ENCODE measurements at places on chromosomes 2 and 18.

- ATAC-seq, result no peak
Measured at GRCh38 chr2:60469536-60470317, 83.7 kb downstream of the BCL11A start.

DNA sequence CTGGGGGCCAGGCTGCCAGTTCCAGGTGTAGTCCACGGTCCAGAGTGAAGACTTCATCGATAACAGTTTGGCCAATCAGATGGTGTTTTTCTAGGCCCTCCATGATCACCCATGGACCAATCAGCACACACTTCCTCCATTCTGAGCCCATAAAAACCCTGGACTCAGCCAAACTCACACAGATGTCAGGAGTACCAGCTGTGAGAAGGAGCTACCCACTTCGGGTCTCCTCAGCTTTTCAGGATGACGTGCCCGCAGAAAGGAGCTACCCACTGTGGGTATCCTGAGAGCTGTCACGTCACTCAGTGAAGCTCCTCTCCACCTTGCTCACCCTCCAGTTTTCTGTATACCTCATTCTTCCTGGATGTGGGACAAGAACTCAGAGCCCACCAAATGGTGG, 210.0 kb upstream of the RASGRP3 start:
- ATAC-seq, result no peak

DNA sequence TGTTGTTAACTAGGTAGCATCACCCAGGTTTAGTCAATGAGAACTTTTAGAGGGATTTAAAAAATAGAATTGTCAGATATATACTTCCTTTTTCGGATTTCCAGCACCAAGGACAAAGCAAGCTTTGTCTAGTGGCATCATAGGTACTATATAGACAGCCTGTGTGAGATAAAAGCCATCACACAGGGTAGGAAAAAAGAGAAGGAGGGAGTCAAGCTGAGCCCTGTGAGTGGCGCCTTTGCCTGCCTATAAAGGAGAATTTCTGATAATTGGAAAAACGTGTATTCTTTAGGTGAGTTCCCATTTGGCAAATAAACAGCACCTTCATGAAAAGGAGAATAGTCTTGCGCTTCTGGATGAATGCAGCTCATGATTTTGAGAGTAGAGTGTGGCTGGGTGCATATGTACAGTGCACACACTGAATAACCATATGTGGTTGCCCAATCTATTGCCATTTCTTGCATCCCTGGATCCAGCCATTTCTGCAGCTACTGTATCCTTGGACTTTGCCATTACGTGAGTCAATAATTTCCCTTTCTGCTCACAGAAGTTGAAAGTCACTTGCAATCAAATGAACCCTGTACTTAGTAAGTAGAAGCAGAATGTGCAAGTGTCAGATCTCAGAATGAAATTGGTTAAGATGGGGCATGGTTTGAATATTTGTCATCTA, 559.9 kb upstream of the MEX3C start:
- ATAC-seq, result no peak

DNA sequence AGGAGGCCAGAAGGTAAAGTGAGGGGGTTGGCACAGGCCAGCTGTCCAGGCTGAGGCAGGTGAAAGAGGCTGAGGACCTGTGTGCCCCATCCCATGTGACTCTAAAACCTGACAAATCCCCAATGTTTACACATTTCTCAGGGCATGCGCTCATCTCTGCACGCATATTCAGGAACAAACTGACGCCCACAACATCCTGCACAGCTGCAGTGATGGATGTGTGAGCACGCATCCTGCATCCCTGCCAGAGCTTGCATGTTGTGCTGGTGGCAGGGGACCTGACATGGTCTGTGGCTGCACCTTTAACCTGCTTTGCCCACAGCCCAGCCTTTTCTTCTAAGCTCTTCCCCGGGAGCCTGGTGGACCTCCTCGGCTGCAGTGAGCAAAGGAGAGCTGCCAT, 83.1 kb downstream of the FBXO15 start:
- no peak for ATAC-seq

GRCh38 chr2:184449760-184450159, 148.6 kb upstream of the ZNF804A start:
- ATAC-seq, result no peak

GRCh38 chr2:198916548-198917080, 541.1 kb downstream of the SATB2 start:
- ATAC-seq, result no peak

DNA sequence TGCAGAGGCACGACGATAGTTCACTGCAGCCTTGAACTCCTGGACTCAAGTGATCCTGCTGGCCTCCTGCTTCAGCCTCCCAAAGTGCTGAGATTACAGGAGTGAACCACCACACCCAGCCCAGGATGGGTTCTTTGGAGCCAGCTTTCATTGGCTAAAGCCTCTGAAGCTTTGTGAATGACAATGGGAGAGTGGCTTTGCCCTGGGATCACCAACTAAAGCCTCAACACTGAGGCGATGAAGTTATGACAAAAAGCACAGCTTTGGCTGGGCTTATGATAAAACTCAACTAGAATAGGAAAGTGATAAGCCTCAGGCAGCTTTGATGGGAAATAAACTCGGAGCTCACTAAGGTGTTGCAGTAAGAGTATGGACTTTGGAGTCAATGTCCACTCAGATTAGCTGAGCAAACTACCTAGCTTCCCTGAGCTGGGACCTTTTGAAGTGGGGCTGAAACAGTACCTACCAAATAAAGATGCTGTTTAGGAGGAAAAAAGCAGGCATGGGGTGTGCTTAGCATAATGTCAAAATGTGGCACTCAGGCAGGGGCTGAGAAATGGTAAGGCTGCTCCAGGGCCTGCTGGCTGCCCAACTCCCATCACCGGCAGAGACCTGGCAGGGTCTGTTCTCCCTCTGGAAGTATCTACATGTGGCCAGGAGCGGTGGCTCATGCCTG, 4.3 kb downstream of the TMEM127 start:
- no peak for ATAC-seq

- no peak for ATAC-seq
Measured at GRCh38 chr18:26228562-26229260, 2.5 kb downstream of the TAF4B start.

DNA sequence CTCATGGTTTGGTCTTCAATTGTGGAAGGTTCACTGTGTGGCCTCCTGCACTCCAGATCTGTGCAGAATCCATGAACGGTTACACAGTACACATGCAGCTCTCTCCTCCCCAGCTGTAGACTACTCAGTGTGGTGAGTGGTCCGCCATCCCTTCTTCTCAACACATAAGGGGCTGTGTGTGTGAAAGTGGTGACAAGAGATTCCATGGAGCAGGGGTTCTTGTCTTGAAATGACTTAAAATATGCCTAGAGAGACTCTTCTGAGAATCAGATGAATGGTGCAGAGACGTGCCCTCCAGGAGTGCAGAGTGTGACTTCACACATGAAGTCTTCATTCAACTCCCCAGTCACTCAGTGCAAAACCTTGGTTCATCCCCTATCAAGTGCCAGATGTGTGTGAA, 151.0 kb upstream of the COPS8 start:
- no peak for ATAC-seq

Data from gastroesophageal sphincter (tissue), 4 donors.